ENCODE measurements at places on chromosomes 2 and 18.

- DNase-seq, result peak; percentile 74
These were observed 141.9 kb upstream of the CTAGE1 start for GRCh38 chr18:22559414-22560274.

DNA sequence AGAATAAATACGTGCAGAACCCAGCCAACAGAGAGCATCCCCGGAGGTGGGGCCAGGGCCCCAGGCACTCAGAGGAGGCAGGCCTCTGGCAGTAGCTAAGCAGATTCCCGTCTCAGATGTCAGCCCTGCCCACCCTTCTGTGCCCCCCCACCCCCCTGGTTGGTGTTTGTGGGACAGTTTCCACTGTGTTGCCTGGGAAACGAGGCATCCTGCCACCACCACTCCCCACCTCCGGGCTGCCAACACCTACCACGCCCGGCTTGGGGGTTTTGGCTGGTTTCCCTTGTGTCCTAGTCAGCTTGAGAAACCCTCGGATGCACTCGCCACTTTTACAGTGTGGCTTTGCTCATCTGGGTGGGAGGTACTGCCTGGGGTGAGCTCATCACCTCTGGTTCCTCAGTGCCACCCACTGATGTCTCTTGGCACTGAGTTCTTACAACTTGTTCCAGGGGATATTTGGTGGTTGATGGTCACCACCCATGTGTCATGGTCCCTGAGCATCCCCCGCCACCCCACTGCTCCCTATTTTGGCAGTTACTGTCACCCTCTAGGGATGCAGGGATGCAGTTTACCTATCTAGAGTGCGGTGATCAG is 72.4 kb upstream of the YWHAQ start:
- peak; percentile 29 for DNase-seq

GRCh38 chr18:7878265-7879211 is 311.4 kb downstream of the PTPRM start:
- DNase-seq, result peak; percentile 84

DNA sequence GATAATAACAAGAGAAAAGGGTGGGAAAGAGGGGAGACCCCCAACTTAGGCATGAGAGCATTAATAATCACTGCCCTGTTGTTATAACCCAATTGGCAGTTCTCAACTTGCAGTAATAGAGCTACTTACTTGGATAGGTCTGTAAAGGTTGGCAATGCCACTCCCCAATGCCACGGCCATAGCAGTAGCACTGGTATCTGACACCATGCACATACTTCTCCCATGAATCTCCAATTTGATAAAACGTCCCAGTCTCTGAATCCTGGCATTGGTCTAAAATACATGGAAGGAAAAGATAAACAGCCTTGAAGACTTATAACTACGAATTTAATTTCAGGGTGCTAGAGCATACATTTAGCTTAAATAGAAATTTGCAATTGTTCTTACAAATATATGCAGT is 16.8 kb downstream of the FN1 start:
- no peak for DNase-seq

DNA sequence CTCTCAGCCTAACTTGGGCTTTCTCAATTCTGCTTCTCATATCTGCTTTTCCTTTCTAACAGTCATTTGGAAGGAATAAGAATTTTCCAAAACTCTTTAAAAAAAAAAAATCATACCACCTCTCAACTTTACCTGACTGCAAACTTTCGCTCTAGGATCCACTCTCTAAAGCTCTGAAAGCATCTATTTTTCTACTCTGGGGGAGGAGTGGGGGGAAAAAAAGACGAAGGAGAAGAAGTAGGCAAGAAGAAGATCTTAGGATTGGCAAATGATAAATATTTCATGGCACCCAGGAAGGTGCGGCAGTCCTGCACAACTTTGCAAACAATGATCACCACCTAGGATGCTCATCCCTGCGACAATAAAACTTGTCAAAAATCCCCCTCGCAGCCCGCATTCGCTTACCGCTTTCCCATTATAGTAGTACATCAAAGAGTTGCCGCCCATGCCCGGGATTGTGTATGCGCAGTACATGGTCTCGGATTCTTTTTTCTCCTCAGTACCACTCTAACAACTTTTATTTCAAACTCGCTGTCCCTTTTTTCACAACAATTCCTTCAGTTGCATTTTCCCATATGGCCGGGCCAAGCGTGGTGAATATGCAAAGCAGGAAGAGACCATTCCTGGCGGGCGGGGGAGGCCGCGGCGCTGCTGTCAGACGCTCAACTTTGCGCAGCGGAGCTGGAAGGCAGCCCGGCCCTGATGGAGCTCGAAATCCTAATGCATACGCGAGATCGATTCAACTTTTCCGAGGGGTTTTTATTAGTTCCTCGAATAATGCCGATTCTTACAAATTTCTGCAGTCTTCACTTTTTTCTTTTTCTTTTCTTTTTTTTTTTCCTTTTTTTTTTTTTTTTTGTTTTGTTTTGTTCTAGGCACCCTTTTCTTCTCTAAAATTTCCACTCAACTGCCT is 266.5 kb downstream of the TCF4 start:
- DNase-seq, result peak; percentile 83

GRCh38 chr2:204110338-204110741 is 173.8 kb downstream of the ICOS start:
- DNase-seq, result no peak

- DNase-seq, result peak; percentile 16
These were observed 209.2 kb downstream of the ZNF407 start for GRCh38 chr18:74806700-74807416.

- peak; percentile 68 for DNase-seq
These were observed 22.4 kb upstream of the RMP24 start for GRCh38 chr18:35949903-35950627.

- DNase-seq, result peak; percentile 54
These were observed 89.0 kb upstream of the GALNT5 start for GRCh38 chr2:157168501-157168900.

DNA sequence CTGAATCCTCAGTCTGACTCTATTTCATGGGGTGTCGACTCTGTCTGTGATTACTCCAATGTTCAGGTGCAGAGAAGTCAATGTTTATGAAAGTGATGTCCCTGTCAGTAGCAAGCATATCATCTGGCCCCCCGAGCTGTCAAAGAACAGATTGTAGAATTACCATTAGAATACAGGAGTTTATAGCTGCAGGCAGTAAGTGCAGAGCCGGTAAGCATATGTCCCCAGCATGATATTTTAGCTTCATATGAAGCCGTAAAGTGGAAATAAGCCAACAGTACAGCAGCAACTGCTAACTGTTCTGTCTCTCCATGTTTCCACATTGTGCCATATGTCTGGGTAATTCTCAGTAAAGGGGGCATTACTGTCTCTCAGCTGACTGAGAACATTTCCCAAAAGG is 541.8 kb downstream of the SOX11 start:
- no peak for DNase-seq

GRCh38 chr2:146964494-146964893 is 880.3 kb upstream of the ACVR2A start:
- no peak for DNase-seq

DNA sequence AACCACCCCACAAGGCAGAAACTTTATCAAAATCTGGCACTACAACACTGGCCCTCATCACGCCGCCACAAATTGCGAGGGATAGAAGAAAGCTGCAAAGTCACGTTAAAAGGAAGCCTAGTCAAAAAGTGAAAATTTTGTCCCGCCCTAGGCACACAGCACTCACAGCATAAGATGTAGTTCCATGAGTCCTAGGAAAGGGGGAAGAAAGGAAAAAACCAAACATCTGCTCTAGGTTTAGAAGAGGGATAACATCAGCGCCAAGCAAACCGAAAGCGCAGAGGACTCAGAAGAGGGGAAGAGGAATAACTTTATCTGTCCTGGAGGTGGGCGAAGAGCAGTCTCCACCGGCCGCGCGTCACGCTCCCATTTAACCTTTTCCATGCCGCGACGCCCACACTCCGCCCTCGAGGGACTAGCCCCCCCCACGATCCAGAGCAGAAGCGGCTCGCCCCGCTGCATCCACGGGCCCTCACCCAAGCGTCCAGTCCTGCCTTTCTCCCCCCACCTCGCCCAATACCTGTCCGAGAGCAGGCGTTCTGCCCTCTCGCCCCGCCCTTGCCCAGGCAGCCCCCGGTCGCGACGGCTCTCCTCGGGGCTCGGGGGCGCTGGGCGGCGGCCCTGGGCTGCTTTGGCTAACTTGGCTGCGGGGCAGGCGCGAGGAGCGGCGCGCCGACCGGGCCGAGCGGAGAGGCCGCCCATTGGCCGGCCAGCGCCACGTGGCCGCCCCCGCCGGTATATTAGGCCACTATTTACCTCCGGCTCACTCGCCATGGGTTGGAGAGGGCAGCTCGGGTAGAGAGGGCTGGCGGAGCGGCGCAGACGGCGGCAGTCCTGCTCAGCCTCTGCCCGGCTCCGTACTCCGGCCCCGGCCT is at the start of gene HOXD1:
TSS of gene HOXD1 (plus strand) at position 770 of the 875 bp plus-strand sequence. CDS start 134 bp downstream, outside the sequence.
- DNase-seq, result peak; percentile 76

GRCh38 chr2:140353541-140353940 is 1573.4 kb upstream of the NXPH2 start:
- no peak for DNase-seq

- DNase-seq, result no peak
These were observed 73.5 kb downstream of the MEX3C start for GRCh38 chr18:51123936-51124486.

GRCh38 chr2:142315346-142315745 is 184.5 kb upstream of the LRP1B start:
- DNase-seq, result no peak

DNA sequence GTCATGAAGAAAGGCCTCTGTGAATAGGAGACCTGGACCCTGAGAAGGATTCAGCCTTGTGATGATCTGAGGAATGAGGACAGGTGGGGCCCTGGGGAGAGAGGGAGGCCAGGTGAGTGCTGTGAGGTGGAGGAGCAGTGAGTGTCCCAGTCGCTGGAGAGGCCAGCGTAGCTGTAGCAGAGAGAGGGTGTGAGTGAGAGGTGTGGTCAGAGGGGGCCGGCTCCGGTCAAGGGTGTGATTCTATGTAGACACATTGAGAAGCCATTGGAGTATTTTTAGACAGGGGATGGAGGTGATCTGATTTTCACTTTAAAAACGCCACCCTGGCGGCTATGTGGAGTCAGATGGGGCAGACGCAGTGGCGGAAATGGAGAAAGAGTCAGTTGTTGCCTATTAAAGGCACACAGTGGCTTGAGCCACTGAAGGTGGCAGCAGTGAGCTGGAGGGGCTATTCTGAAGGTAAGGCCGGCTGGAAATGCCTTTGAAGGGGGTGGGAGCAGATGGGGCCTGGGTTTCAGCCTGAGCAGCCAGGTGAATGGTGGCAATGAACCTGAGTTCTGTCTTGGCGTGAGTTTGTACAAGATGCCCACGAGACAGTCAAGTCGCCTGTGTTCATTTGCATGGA is 55.6 kb downstream of the GREB1 start:
- DNase-seq, result peak; percentile 9

GRCh38 chr2:164512871-164513270 is 108.4 kb downstream of the GRB14 start:
- DNase-seq, result no peak

DNA sequence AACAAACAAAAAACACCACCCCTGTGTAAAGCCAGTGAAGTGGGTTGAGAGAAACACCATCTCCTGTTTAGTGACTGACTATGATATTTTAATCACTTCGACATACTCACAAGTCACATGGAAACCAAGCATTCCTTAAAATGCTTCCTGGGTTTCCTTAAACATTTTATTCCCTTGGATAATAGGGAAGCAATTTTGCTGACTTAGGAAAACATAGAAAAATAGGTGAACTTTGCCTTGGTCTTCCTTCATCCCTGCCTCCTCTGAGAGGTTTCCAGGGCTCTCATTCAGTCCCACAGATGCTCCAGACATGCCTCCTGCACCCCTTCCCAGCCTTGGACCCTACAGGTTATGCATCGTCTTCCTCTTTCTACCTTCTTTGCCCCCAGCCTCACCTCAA is 122.6 kb upstream of the SERPINE2 start:
- no peak for DNase-seq

- DNase-seq, result peak; percentile 25
These were observed 108.3 kb downstream of the SPP2 start for GRCh38 chr2:234158812-234159211.

- DNase-seq, result no peak
These were observed 112.7 kb upstream of the NPAS2 start for GRCh38 chr2:100707016-100707947.

DNA sequence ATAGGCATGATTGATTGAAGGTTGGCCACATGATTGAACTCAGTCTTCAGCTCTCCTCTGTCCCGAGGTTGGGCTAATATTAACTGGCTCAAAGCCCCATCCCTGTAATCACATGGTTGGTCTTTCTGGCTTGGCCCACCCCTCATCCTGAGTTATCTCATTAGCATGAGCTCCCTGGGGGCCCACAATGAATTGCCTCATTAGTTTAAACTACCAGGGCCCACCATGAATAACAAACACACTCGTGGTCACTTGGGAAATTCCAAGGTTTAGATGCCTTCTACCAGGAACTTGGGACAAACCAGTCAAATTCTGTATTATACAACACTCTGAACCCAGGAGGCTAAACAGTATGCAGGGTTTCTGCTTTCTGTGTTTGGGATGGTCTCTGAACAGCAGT is 121.7 kb upstream of the B3GNT2 start:
- DNase-seq, result no peak

GRCh38 chr2:85189606-85190270 is 56.5 kb downstream of the TCF7L1 start:
- no peak for DNase-seq

- DNase-seq, result no peak
These were observed 174.2 kb upstream of the GLI2 start for GRCh38 chr2:120561379-120562035.

GRCh38 chr18:74299746-74300145 is 8.0 kb upstream of the CYB5A start:
- no peak for DNase-seq

- DNase-seq, result no peak
These were observed 52.9 kb upstream of the NCOA1 start for GRCh38 chr2:24438106-24438505.

GRCh38 chr2:66853585-66853984 is 418.7 kb downstream of the MEIS1 start:
- peak; percentile 33 for DNase-seq

DNA sequence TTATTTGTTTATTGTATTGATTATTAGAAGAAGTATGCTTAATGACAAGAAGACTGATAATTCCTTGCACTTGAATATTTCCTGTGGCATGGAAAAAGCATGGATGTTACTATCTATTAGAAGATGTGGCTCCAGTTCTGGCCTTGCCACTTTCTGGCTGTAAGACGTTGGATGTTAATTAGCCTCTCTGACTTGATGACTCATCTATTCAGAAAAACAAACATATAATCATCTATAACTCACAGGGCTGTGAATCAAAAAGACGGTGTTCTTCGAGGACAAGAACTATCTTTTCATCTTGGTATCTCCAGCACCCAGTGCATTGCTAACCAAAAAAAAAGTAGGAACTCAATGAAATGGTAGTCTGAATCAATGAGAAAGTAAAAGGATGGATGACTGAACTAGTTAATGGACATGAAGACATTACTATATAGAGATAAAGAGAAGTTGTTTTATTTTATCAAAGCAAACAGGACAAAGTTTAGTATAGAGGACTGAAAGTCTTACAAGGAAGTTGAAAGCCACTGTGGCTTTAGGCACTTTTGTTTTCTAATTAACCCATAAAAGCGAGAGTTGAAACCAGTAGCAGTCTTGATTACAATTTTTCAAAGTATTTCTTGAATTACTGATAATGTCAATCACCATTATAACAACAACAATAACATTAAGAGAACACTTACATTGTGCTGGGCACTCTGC is 145.3 kb downstream of the RND3 start:
- DNase-seq, result no peak

- DNase-seq, result no peak
These were observed 255.3 kb upstream of the SIX2 start for GRCh38 chr2:45264227-45265225.

Data from NCI-H146 (cell line).